ENCODE measurements at places on chromosomes 16 and 17.

DNA sequence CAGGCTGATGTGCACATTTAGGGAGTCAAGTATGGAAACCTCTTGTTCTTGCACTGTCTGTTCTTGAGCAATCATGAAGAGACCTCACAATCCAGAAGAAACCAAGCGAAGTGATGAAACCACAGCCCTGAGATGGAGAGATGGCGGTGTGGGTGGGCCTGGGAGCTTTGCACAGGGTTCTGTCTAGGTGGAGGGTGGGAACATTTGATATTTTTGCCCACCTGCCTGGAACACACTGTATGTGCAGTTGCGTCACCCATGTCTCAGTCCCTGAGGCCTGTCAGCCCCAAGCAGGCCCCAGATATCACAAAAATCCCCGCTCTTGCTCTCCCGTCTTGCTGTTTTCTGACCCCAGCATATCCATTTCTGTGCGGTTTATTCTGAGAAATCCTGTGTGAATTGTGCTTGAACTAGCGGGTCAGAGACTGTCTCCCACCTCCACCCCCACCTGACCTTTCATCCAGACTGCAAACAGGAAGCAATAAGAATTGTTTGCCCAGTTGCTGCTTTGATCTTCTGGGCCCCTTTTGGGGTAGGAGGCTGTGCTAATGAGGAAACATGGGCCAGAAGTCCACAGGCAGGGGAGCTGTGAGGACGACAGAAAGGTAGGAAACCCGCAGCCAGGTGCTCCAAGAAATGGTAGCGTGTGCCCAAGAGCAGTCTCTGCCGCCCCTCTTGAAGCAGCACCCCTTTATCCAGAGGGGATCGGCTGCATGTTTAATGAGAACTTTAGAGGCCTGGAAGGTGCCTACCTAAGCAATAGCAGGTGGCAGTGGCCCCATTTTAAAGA lies 183.8 kb downstream of the CCDC182 start:
- no peak for DNase-seq

- no peak for DNase-seq
These were observed 50.8 kb downstream of the TBC1D16 start for GRCh38 chr17:79984877-79985276.

GRCh38 chr17:20314834-20315233 lies 152.5 kb downstream of the LGALS9B start:
- DNase-seq, result no peak

DNA sequence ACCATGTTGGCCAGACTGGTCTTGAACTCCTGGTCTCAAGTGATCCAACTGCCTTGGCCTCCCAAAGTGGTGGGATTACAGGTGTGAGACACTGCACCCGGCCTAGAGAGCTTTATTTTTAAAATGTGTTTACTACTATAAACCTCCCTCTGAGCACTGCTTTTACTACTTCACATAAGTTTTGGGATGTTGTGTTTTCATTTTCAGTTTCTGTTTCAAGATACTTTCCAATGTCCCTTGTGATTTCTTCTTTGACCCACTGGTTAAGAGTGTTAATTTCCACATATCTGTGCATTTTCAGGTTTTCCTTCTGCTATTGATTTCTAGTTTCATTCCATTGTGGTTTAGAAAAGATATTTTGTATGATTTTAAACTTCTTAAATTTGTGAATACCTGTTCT lies 74.4 kb downstream of the NETO2 start:
- no peak for DNase-seq

- no peak for DNase-seq
These were observed 6.8 kb downstream of the RSPRY1 start for GRCh38 chr16:57192720-57193486.
